ENCODE measurements at places on chromosomes 16 and 17.
A peak's percentile ranks its signal among the peaks of the same experiment; 100 is the strongest.

DNA sequence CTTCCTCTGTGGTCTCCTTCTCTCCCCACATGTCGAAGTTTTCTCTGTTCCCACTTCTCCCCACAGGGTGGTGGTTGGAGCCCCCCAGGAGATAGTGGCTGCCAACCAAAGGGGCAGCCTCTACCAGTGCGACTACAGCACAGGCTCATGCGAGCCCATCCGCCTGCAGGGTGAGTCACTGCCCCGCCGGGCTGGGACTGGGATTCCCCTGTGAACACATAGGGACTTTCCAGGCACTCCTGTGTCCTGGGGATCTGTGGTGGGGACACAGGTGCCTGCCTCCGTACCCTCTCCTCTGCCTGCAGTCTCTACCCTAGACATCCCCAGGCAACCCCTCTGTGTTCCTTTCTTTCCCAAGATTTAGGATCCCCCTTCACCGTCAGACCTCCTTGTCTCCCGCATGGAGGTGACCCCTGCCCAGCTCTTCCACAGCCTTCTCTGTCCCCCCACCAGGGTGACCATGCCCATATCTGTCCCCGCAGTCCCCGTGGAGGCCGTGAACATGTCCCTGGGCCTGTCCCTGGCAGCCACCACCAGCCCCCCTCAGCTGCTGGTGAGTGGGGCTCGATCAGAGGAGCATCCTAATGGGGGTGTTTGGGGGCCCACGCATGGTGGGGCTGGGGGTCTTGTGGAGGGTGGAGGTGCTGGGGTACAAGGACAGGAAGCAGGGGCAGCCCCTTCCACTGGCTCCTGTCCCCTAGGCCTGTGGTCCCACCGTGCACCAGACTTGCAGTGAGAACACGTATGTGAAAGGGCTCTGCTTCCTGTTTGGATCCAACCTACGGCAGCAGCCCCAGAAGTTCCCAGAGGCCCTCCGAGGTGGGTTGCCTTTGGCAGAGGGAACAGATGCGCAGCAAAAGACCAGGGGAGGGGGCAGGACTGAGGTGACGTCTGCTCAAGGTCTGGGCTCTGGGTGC, 5.8 kb downstream of the ITGAM start:
- DNase-seq: no peak

DNA sequence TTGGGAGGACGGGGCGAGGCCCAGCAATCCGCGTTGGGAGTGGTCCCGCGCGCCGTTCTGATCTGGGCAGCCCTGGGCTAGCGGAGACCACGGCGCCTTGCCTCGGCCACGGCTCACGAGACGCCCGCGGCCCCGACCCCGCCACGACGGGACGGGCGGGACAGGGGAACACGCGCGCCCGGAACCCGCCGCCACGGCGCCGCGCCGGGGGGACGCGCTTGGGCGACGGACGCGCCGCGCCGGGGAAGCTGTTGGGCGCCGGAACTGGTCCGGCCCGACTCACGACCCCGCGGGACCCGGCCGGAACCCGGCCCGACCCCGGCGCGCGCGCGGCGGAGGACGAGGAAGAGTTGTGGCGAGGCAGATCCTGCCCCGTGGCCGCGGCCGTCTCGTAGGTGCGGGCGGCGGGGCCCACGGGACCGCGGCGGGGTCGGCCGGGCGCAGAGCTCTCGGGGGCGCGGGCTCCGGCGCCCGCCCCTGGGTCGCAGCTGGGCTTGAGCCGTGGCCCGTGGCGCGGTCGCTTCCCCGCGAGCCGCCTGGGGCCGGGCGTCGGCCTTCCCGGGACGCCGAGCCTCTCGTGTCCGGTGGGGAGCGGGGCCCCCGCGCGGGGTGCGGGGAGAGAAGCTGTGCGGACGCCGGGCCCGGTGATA, at the start of gene ACSF3:
Gene ACSF3 (plus strand): TSS at position 251 of the 650 bp plus-strand sequence. CDS start 6,830 bp downstream, outside the sequence.
- peak; percentile 53 for DNase-seq

DNA sequence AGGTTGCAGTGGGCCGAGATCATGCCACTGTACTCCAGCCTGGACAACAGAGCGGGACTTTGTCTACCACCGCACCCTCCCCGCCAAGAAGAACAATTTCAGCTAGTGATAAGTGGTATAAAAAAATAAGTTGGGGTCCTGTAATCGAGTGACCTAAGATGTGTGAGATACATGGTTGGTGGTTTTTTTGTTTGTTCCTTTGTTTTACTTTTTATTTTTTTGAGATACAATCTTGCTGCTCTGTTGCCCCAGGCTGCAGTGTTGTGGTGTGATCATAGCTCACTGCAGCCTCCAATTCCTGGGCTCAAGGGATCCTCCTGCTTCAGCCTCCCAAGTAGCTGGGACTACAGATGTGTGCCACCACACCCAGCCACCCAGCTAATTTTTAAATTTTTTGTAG, 58.7 kb downstream of the PITPNC1 start:
- DNase-seq: no peak

DNA sequence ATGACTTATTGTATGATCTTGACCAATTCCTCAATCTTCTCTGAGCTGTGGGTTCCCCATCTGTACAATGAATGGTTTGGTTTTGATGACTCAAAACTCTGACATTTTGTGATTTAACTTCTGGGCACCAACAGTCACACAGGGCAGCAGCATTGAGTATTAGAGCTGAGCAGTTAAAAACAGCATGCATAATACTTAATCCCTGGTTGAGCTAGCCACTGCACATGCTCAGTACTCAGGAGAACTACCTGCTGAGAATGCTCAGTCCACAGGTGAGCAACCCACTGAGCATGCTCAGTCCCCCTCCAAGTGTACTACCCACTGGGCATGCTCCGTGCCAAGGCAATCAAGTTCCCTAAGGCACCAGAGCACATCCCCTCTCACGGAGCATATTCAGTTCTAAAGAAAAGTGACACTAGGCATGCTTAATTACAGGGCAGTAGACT, 68.7 kb downstream of the AIPL1 start:
- no peak for DNase-seq

- DNase-seq: no peak
Measured at GRCh38 chr17:77106874-77107358, 33.9 kb upstream of the SEC14L1 start.

DNA sequence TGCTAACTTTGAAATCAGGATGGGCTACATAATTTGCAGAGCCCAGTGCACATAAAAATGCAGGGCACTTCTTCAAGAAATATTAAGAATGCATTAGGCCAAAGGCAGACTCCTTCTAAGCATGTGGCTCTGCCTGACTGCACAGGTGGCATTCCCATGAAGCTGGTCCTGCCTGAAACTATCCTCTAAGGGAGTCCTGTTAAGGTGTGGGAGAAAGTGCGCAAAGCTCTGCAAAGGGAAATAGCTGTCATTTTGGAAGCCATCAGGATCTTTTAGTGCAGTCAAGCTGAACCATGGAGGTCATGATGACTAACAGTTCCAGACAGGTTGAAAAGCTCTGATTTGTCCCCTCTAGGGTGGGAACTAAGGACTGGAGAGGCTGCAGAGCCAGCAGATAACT, 41.9 kb upstream of the CRHR1 start:
- no peak for DNase-seq

DNA sequence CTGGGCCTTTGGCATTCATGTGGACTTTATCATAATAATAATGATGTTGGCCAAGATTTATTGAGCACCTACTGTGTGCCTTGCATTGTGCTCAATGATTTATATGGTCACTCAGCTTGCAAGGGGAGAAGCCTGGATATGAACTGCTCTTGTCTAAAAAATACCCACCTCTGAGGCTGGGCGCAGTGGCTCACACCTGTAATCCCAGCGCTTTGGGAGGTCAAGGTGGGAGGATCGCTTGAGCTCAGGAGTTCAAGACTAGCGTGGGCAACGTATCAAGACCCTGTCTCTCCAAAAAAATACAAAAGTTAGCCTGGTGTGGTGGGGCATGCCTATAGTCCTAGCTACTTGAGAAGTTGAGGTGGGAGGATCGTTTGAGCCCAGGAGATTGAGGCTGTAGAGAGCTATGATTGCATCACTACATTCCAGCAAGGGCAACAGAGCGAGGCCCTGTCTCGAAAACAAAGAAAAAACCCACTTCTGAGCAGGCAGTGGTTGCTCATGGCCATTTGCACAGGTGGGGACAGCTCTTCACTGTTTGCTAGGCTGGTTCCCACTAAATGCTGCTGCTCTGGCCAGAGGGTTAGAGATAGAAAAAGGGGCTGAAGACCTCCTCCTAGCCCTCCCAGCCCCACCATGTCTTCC, 4.3 kb upstream of the ADGRG1 start:
- DNase-seq: no peak

DNA sequence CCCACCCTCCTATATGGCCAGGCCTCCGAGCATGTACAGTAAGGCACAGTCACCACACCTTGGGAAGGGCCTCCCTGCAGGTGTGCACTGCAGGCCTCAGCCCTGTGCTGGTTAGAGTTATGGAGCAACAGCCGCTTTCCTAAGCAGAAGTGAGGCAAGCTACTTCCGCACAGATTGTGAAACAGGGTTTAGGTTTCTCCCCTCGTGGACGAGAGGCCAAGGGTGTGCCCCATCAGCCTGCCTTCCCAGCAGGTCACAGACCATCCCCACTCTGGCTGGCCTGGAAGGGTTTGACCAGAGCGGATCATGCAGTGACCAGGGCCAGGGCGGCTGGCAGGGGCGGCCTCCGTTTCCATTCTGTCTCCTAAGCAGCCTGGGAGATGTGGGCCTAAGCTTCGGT, 4.7 kb downstream of the MSRB1 start:
- DNase-seq: no peak

GRCh38 chr17:56269556-56270389, 116.5 kb downstream of the ANKFN1 start:
- no peak for DNase-seq

- no peak for DNase-seq
Measured at GRCh38 chr16:87374313-87374712, 9.3 kb downstream of the FBXO31 start.

- DNase-seq: no peak
Measured at GRCh38 chr17:63426917-63427308, 19.2 kb downstream of the CYB561 start.

DNA sequence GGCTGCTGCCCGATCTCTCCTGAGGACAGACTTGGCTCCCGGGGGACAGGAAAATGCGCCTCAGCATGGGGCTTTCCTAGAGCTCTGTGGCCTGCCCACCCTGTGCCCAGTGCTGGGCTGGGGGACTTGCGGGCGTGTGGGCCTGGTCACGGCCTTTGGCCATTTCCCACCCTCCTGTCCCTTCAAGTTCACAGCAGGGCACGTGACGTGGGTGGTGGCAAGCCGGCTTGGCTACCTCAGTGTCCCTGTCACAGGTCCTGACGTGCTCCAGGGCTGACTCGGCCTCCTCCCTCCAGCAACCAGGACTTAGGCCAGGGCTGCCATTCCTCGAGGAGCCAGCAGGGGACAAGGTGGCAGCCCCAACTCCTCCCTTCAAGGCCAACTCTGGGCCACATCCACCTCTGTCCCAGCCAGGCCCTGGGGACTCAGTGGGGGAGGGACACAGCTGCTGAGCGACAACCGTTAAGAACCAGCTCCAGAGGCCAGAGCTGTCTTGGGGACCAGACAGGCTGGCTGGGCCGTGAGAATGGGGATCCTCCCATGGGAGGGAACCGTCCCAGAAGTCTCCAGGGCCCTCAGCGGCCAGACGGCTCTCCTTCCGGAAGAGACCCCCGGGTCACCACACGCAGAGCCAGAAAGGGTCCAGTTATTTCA, 981 bp upstream of the UNC13D start:
- DNase-seq: peak; percentile 77

DNA sequence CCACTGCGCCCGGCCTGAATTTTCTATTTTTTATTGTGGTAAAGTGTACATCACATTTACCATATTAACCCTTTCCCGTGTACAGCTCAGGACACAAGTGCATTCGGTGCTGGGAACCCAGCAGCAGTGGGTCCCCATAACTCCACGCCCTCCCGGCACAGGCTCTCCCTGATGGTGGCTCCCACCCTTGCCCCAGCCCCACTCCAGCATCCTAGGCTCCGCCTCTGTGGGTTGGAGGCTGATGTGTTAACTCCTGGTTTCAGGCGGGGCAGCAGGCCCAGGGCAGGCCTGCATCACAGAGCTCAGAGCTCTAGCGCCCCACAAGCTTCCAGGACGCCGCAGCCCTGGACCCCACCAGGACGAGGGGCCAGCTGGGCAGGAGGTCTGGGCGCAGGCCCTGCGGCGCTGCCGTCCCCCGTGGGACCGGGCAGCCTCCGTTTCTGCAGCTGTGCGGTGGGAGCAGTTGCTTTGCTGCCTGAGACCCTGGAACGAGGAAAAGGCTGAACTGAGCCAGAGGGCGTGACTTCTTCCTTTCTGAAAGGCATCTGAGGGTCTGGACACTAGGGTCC, 19.6 kb downstream of the ZFPM1 start:
- no peak for DNase-seq

- DNase-seq: no peak
Measured at GRCh38 chr16:22739077-22739476, 74.9 kb upstream of the HS3ST2 start.

GRCh38 chr16:25014500-25015147, 545 bp downstream of the ARHGAP17 start:
- DNase-seq: peak; percentile 84

DNA sequence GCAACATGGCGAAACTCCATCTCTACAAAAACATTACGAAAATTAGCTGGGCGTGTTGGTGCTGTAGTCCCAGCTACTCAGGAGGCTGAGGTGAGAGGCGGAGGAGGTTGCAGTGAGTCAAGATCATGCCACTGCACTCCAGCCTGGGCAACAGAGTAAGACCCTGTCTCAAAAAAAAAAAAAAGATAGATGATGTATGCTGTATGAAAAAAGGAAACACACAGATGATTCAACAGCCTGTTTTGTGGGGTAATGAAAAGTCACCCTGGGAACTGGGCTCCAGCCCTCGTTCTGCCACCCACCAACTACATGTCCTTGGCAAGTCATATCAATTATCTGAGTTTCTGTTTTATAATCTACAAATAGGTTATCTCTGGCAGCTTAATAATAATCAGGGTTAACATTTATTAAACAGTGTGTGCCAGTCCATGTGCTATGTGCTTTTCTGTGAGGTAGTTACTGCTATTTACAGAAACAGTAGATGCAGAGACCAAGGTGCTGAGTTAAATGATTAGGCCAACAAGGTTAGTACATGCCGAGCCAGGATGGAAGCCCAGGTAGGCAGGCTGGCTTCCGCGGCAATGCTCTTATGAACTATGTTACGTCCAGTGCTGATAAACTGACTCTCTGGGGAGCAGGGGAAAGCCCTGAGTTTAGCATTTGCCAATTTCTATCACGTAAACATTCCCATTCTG, 1.1 kb downstream of the G6PC1 start:
- DNase-seq: no peak

DNA sequence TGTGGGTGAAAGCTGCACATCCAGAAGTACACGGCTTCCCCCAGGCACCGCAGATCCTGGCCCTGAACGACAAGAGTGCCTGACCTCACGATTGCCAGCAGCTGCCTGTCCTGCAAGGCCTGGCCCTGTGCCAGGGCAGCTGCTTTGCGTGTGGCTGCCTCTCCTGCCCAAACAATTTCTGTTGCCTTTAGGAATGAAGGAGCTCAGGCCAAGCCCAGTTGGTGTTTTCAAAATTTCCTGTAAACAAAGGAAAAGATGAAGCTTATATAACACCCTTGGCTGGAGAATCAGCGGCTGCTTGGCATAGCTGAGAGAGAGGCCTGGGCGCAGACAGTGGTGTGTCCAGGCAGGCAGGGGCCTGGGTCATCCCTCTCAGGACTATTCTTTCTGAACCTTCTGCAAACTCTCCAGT, 11.7 kb upstream of the SLC47A2 start:
- peak; percentile 51 for DNase-seq
